NCI-H1417 (cell line): ENCODE measurements at places on chromosomes 7 and 10.

- DNase-seq = no peak
Measured at GRCh38 chr10:14106828-14107227, 223.9 kb downstream of the FRMD4A start.

DNA sequence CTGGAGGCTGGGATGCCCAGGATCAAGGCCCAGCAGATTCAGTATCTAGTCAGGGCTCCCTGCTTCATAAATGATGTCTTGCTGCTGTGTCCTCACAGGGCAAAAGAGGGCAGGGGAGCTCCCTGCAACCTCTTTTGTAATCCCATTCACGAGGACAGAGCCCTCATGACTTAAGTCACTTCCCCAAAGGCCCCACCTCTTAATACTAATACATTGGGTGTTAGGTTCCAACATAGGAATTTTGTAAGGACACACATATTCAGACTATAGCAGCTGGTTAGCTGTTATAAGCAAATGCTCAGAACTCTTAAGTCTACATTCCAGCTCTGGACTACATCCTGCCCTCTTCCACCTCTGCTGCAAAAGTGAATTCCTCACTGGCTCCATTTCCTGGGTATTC is 63.0 kb downstream of the VOPP1 start:
- no peak for DNase-seq

DNA sequence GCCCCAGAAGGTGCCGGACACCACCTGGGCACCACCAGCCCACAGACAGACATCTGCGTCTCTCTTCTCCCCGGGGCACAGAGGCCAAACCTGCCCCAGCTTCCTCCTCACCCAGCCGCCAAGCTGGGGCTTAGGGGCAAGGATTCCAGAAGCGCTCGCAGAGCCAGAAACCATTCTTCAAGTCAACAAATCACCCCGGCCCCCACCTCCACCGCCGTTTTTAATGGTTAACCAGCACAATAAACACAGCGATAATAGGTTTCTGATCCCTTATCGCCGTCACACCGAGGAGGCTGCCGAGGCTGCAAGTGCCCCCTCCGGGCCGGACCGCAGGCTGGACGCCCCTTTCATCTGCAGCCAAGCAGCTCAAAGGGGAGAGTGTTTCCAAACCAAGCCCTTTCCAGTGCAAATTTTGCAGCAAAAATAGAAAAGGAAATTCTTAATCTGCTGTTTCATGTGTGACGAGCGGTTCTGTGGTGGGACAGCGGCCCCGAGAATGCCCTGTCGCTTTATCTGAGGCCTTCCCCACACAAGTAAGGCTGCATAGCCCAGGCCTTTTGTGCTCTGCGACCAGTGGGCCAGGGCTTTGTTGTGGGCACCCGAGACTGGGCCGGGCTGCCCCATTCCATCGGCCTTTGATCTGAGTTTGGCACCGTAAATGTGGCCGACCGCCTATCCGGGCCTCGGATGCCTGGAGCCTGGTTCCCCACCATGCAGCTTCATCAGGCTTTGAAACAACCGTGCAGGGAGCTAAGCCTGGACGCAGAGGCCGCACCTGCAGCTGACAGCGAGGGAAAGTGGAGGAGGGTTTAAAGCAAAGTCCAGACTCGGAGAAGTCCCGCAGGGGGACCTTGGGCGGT is 83.2 kb downstream of the FOXL3 start:
- no peak for DNase-seq

- no peak for DNase-seq
Measured at GRCh38 chr10:1523221-1523620, 214.1 kb downstream of the ADARB2 start.

DNA sequence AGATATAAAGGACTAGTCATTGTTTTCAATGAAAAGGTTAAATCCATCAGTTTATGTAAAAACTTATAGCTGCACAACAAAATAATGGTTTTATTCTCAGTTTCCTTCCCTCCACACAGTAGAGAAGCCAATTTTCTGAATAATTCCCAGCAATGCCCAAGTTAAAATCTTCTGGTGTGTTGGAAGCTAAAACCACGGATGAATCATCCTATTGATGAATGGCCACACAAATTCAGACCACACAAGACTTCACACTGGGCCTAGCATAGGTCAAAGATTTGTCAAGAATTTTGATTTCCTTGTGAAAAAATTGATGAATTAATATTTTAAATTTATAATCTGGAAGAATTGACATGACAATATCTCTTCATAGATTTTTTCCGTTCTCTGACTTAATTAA is 617.6 kb downstream of the INHBA start:
- DNase-seq = no peak

- DNase-seq = no peak
Measured at GRCh38 chr7:39667341-39667923, 44.1 kb downstream of the RALA start.

- DNase-seq = no peak
Measured at GRCh38 chr10:8137726-8138125, 83.2 kb downstream of the GATA3 start.

DNA sequence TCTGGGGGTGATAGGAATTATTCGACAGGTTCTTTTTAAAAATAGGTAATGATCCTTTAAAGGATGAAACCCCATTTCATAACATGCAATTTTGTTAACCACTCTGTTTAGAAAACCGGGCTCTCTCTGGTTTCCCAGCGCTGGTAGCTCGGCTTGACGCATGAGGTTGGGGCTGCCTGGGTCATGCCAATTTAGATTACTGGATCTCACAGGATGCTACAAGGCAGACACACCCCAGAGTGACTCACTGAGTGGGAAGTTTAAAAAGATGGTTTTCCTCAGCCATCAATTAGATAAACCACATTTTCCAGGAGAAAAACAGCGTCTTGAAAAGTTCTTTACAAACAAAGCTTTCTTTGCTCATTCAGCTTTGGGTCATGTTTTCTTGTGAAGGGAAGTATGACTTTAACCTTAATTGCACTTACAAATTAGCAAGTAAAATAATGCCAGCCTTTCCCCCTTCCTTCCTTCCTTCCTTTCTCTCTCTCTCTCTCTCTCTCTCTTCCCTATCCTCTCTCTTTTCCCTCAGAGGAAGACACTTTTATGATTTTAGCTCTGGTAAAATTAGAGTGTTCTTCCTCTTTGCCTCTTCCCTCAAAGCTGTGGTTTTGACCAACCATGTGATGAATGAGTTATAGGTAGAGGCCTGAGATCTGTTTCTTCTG is 99.8 kb downstream of the EPDR1 start:
- no peak for DNase-seq

DNA sequence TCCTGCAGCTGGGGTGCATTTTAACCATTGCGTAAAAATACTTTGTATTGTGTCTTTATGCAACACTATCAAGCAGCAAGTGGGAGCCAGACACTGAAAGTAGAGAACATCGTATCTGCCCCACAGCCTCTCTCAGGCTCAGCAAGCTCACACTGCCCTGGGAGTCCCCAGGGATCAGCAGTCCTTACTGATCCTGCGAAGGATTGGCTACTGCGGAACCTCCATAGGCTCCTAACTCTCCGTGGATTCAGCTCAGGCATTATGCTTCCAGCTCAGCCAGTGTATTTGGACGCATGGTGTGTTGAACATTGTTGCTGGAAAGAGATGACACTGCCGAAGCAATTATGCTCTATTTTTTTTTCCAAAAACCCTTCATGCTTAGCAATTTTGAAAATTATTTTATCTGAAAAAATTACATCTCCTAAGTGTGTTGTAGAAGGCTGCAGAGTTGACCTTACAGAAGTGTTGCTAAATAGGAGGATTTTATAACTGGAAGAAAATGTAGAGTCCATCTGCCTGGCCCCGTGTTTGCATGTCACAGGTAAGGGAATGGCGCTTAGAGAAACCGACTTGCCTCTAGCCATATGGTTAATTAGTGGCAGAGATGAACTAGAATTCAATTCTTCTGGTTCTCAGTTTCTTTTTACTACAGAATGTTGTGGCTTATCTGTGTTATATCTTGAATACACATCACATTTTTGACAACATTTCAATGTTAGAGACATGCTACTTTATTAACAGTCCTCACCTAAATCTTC is 276.4 kb upstream of the COBL start:
- DNase-seq = no peak
